ENCODE measurements at places on chromosomes 13 and 19.

DNA sequence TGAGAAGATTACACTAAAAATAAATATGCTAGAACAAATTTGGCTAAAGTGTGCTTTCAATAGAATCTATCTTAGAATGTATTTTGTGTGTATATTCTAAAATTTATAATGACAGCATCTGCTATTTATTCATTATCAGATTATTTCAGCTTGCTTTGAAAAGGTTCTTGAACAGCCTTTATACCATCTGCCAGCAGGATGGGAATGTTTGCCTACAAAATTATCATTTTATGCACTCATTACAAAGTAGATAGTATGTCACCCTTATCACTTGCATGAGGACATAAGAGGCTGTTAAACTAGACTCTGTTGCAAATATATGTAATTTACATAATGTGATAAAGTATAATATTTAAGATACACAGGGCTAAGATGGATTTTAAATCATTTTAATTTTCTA, 1286.9 kb upstream of the PCDH20 start:
- DNase-seq, result no peak

DNA sequence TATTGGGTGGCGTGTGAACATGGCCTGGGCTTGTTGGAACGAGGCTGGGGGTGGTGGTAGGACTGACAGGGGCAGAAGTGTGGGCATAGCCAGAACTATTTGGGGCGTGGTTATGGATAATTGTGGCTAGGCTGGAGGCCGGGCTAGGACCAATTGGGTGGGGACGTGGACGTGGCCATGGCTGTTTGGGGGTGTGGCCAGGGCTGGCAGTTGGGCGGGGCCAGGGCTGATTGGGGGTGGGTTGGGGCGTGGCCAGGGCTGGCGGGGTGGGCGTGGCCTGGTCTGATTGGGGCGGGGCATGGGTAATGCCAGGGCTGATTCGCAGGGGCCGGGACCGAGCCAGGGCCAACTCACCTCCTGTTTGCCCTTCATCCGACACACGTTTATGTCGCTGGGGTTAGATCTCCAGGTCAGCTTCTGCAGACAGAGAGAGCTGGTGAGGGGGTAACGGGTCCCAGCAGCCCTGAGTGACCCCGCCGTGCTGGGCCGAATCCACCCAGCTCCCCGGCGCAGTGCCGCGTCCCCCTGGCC, 2.8 kb downstream of the SEMA6B start:
- no peak for DNase-seq

GRCh38 chr13:19818223-19818842, 35.6 kb upstream of the PSPC1 start:
- DNase-seq, result no peak

DNA sequence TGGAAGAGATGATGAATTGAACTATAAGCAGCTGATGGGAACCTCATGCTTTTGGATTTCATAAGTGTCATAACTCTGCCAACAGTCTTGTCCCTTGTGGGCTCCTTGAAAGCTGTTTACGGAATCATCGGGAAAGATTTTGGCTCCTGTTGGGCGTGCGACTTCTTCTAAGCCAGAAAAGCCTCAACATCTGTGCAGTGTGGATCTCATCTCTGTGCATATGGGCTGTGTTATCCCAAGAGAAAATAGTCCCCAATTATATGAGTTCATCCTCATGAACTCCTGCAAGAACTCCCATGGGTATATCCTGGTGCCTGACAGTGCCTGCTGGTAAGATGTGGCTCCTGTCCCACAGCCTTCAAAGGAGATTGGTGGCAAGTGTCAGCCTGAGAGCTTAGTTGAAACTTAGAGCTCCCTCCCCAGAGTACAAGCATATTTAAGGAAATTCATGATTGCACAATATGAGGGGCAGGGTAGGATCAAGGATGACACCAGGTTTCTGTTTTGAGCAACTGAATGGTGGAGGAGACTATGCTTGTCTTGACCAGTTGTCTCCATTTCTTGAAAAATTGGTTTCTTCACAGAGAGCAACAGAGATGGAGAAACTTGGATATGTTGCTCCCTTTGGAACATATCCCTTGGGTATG, 243.5 kb downstream of the ITGBL1 start:
- no peak for DNase-seq

- DNase-seq, result no peak
Measured at GRCh38 chr13:36788276-36788675, 30.7 kb upstream of the RFXAP start.

DNA sequence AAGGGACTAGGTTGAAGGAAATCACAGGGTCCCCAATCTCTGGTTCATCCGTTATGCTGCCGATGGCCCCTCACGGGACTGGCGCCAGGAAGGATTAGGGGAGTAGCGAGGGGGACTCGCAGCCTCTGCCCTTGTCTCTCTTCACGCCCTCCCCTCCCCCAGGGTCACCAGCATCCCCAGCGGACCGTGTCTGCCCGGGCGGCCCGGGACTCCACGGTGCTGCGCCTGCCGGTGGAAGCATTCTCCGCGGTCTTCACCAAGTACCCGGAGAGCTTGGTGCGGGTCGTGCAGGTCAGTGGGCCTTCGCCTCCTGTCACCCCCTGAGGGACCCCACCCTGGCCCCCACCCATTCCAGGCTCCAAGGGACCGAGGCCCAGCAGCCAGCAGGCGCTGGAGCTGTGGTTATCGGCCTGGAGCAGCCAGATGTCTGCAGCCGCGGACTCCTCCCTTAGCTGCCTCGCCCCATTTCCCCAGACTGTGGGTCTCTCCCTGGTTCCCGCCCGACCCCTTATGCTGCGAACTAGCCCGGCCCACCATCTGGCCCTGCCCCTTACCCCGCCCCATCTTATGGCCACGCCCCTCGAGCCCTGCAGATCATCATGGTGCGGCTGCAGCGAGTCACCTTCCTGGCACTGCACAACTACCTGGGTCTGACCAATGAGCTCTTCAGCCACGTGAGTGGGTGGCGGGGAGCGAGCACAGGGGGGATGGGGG, 5.4 kb downstream of the PNPLA6 start:
- no peak for DNase-seq

DNA sequence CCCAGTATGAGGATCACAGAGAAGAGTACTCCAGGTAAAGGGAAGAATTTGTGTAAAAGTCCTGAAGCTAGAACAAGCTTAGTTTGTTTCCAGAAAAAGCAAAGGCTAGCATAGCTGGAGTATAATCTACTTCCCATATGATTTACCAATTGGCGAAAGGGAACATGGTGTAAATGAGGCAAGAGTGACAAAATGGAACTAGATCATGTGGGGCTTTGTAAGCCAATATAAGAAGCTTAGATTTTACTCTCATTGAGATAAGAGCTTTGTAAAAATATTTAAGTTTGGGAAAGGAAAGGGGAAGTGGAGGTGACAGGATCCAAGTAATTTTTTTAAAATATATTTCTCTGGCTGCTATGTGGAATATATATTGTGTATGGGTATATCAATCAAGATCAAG, 234.9 kb downstream of the KCTD12 start:
- no peak for DNase-seq

GRCh38 chr19:37227996-37228395, 10.0 kb downstream of the ZNF383 start:
- no peak for DNase-seq

DNA sequence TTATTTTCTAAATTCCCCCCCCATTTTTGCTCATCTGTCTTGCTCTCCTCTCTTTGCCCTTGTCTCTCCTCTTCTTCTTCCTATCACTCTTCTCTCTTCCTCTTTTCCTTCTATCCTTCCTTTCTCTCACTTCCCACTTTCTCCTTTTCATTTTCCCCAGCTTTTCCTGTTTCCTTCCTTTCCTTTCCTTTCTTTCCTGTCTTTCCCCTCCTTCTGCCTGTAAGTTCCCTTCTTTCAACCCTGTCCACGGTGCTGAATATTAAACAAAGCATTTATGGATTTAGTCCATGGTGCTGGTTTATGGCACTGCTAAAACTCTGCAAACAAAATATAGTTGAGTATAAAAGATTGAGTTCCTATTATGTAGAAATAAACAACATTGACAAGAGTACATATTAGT, 27.6 kb downstream of the SCEL start:
- DNase-seq, result no peak

DNA sequence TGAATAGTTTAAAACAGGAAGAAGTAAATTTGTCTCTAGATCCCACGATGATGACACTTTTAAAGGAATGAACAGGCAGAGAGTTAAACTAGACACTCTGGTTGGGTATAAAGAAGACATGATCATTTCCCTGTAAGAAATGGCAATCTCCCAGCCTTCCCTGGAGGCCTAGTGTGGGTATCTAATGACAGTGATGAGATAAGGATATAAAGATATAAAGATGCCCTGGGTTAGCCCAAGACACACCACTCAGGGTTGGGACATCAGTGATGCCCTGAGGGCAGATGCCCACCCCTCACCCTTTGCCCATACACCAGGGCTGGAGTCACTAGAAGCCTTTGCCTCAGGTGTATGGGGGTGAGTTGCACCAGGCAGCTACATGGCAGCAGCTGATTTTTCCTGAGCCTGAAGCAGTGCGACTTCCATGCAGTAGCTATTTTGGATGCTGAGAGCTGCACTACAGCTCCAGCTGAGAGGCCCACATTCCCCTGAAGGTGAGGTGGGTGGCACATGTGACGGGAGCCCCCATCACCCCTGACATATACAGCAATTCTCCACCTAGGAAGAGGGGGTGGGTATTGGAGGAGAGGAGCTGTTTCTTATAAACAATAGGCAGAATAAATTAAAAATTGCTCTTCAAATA, 177.5 kb downstream of the NDFIP2 start:
- DNase-seq, result no peak

- DNase-seq, result no peak
Measured at GRCh38 chr19:28148554-28148953, 1064.4 kb downstream of the UQCRFS1 start.

GRCh38 chr13:19927117-19927748, 31.3 kb upstream of the ZMYM2 start:
- no peak for DNase-seq

DNA sequence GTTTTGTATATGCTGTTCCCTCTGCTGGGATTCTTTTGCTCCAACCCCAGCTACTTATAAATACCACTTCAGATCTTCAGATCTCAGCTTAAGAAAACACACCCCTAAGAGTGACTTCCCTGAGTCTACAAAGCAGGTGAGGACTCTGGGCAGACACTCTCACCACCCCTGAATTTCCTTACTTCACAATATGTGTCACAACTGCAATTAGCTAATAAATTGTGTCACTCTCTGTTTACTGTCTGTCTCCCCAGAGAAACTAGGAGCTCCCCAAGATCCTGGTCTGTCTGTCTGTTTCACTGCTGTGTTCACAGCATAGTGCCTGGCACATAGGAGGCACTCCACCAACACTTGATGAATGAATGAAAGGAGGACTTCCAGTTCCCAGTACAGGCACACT, 14.4 kb downstream of the CEBPA start:
- no peak for DNase-seq

DNA sequence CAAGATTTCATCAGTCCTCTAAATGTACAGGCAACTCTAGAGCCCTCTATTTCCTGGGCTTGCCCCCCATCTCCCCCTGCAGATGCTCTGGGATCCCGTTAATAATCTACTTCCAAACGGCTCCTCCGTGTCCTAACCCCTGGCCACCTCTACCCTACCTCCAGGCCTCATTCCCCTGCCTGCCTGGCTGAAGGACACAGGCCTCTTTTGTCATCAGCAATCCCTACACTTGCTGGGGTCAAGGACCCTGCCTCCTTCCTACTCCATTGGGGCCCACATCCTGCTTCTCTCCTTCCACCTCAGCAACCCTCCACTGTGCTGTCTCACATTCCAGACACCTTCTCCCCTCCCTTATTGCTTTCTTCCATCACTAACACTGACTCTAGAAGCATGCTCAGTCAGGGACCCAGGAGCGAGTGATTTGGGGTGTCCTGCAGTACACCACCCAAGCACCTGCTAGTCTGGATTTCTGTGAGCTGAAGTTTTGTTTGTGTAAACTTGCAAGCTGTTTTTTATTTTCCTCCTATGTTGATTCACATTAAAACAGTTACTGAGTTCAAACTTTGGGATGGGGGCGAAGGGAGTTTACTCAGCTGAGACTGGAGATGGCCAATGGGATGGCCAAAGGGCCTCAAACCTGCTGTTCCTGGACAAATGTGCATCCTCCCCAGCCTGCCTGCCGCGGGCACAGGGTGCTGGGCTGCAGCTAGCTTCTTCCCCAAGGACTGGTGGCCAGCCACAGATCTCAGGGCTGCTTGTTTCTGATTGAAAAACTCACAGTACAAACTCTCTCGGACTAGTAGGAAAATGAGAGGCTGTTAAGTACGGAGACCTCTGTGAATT, 314.7 kb downstream of the FOXO1 start:
- DNase-seq, result no peak

GRCh38 chr13:111058796-111059506, 56.2 kb upstream of the ARHGEF7 start:
- DNase-seq, result no peak

GRCh38 chr19:14979476-14980255, at the start of gene SLC1A6:
Gene SLC1A6 (minus strand): TSS chr19:14979864. CDS start chr19:14972910, 6,954 bp downstream.
- DNase-seq, result no peak

DNA sequence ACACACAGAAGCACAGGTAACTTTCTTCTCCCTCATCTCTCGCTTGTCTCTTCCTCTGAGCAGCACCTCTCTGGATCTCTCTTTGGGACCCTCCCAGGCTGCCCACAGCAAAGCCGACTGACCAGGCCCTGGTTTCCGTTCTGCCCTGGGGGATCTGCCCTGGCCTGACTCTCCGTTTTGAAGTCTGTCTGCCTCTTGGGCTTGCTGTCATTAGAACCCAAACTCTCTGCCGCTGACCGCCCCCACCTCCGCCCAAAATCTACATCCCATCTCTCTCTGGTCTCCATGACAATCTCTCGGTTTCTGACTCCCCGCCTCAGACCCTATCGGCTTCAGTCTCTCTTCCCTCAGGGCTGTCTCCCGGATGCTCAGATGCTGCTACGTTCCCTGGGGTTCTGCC, 6.9 kb downstream of the KCNC3 start:
- DNase-seq, result peak; percentile 3

DNA sequence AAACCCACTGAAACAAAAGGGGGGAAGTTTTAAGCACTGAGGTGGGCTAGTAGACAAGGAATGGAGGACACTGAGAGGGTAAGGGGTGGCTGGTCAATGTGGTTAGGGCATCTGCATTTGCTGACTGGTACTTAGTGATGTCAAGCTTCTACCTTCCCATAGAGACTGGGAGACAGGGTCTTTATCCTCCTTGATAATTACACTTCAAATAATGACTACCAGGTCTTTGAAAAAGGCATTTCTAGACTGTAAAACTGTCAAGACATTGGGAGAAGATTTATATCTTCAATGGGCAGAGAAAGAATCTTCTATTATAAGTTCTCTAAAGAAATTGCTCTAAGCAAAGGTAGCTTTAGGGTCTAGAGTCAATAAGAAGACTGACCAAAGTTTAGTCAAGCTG, 1490.8 kb upstream of the PCDH20 start:
- no peak for DNase-seq

- no peak for DNase-seq
Measured at GRCh38 chr13:23433171-23434153, at the start of gene SACS. Gene SACS (minus strand): TSS chr13:23433702. CDS start chr13:23411239, 22,463 bp downstream.
